PC-9 (cell line): ENCODE measurements at places on chromosomes 1 and 21.
A peak's percentile ranks its signal among the peaks of the same experiment; 100 is the strongest.

DNA sequence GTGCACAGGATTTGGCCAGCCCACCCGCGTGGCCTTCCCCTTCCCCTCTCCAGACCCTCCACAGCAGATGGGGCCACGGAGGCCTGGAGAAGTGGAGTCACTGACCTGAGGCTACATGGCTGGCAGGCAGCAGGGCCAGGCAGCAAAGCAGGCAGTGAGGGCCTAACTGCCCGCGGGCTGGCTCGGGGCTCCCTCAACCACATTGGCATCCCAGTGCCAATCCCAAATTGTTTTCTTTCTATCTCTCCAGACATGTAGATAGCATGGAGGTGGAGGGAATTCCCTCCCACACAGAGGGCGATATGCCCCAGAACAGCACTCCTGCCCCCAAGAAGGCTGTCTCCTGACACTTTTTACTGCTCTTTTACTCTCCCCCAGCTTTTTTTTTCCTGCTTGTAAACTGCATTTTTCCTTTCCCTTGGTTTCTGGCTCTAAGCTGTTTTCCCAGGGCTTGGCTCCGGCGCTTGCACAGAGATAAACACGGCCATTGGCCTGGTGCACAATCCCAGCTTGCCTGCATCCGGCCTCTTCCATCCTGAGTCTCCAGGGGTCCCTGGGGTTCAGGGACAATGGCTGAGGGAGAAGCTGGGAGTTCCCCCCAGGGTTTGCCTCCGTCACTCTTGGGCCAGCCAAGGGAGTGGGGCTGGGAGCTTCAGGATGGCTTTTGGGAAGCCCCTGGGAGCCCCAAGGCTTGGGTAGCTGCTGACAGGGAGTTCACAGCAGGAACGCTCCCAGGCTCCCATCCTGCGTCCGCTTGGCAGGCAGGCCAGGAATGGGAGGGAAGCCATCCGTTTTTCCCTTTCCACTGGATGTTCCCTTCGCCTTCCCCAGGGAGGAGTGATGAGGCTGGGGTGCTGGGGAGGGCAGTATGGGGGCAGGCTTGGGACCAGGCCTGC, 7.0 kb downstream of the EPHX1 start:
- no peak for DNase-seq
- peak overlapping the region; percentile 93 for H3K27ac ChIP-seq
- no peaks in the 10 kb centered on the region for H3K27me3 ChIP-seq
- peaks cover 70% of the 10 kb centered on the region for H3K4me1 ChIP-seq
- peaks cover 56% of the 10 kb centered on the region for H3K36me3 ChIP-seq

DNA sequence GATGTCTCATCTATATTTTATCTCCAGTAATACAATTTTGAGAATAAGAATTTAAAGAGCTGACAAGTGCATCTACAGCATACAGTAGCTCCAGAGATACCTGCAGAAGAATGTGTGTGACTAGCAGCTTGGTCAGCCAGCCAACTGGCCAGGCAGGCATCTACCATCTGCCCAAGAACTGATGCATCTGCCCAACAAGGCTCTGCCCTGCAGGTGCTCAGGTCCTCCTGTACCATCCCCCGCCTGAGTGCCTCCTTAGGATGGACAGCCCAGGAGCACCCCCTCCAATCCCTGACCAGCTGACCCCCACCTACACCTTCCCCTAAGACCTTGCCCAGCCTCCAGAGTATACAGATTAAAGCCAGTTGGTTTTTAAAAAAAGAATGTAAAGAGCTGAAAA, 30.3 kb downstream of the TMEM69 start:
- H3K36me3 ChIP-seq: no peaks in the 10 kb centered on the region
- no peak for DNase-seq
- H3K4me1 ChIP-seq: no peaks in the 10 kb centered on the region
- H3K27ac ChIP-seq: no peak overlapping the region
- no peaks in the 10 kb centered on the region for H3K27me3 ChIP-seq
- no peak overlapping the region for H3K4me3 ChIP-seq

GRCh38 chr1:234931404-234931973, 197.1 kb downstream of the TOMM20 start:
- no peak overlapping the region for H3K27ac ChIP-seq
- H3K36me3 ChIP-seq: no peaks in the 10 kb centered on the region
- H3K4me1 ChIP-seq: peaks cover 38% of the 10 kb centered on the region
- no peak overlapping the region for H3K4me3 ChIP-seq
- no peak for DNase-seq

- H3K36me3 ChIP-seq: no peaks in the 10 kb centered on the region
- H3K27me3 ChIP-seq: peaks cover 18% of the 10 kb centered on the region; the same call in 1 of the 2 replicates
- H3K4me3 ChIP-seq: no peak overlapping the region
- H3K4me1 ChIP-seq: no peaks in the 10 kb centered on the region
- DNase-seq: no peak
These were observed 19.8 kb downstream of the SH3BP5L start for GRCh38 chr1:248805876-248806275.

- peaks cover 8% of the 10 kb centered on the region; the same call in 1 of the 2 replicates for H3K4me1 ChIP-seq
- H3K4me3 ChIP-seq: no peak overlapping the region
- DNase-seq: no peak
- no peak overlapping the region for H3K27ac ChIP-seq
- H3K27me3 ChIP-seq: no peaks in the 10 kb centered on the region
- H3K36me3 ChIP-seq: no peaks in the 10 kb centered on the region
These were observed 19.6 kb upstream of the TMEM54 start for GRCh38 chr1:32920833-32921232.
